ENCODE measurements at places on chromosomes 16 and 17.

GRCh38 chr17:71527311-71527710 lies 593.5 kb upstream of the SOX9 start:
- no peak for DNase-seq

DNA sequence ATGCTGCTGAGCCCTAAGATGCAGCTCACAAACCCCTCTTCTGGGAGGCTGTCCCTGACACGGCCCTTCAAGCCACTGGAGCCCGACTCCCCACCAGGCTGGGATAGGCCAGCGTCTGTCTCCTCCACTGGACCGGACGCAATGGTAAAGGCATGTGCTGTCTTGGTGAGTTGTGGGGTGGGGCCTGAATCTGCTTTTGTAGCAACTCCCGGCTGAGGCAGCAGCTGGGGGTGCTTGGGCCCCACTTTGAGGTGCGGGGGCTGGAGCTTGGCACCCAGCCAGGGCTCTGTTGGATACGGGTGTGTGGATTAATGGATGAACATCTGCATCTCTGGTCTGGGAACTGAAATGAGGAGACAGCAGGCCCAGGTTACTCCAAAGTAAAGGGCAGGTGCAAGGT lies 3.5 kb upstream of the NLRC3 start:
- DNase-seq: no peak

- DNase-seq: no peak
Observed at GRCh38 chr16:12017558-12017957, 41.0 kb downstream of the SNX29 start.

GRCh38 chr17:78176548-78177025 lies 8.2 kb downstream of the SYNGR2 start:
- peak; percentile 86 for DNase-seq

- DNase-seq: no peak
Observed at GRCh38 chr17:47649972-47650524, 329 bp downstream of the KPNB1 start.

GRCh38 chr17:57341611-57342540 lies 85.6 kb downstream of the MSI2 start:
- DNase-seq: no peak

DNA sequence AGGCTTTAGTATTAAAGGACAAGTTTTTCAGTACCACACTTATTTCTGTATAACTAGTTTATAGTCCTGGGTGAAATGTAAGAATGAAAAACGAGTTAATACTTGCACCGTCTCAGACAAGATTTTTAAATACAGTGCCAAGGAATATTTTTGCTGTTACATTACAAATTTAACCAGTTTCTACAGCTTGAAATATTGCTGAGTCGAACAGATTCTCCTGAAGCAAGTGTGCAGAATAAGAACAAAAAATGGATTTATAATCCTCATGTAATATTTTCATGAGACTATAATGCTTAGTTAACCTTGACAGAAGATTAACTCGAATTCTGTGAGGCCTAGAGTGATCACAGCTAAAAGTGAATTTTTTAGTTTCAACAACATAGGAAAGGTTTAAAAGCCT lies 3.1 kb downstream of the NETO2 start:
- DNase-seq: no peak

GRCh38 chr17:16931318-16932060 lies 40.4 kb downstream of the TNFRSF13B start:
- no peak for DNase-seq

- no peak for DNase-seq
Observed at GRCh38 chr17:56269556-56270389, 116.5 kb downstream of the ANKFN1 start.

DNA sequence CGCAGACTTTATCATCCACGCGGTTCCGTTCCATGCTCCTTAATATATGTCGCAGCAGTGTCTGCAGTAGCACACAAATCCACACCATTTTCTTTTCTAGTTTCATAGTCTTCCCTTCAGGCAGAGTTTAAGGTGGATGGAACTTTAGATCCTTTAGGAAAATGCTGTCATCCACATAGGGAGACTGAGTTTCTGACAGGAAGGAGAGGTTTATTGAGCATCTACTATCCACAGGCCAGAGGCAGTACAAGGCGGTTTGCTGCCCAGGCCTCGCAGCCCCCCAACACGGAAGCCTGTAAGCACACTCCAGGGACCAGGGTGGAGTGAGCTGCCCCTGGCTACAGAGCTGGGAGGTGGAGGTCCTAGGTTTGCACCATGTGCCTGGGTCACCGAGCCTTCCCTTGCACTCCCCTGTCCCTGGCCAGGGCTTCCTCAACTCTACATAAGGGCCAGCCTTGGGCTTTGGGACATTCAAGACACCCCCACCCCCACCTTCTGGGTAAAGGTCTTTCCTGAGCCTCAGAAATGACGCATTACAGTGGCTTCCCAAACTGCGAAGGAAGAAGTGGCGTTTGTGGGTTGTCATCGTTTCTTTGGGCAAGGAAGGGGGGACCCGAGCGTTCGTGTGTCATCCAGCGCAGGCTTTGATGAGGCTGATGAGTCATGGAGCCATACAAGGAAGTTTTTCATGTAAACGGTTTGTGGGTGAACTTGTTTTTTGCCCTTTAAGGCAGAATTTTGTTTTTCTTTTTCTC lies 146.5 kb upstream of the PLCG2 start:
- peak; percentile 77 for DNase-seq

DNA sequence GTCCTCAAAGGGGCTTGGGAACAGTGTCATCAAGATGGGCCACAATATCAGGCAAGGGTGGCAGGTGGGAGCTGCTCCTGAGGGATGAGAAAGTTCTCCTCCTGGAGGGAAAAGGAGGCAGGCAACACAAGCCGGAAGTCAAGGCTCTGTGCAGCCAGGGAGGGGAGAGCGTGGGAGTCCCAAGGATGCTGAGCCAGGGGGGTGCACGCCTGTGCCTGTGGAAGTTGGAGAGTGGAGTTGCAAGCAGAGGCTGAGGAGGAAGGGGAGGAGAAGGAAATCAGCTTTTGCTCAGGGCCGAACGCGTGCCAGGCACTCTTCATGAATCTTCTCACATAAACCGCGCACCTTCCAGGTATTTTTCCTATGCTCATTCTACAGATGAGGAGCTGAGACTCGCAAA lies 7.4 kb upstream of the SLC13A2 start:
- DNase-seq: no peak

- DNase-seq: no peak
Observed at GRCh38 chr16:30399435-30400186, 4.4 kb downstream of the ZNF48 start.

DNA sequence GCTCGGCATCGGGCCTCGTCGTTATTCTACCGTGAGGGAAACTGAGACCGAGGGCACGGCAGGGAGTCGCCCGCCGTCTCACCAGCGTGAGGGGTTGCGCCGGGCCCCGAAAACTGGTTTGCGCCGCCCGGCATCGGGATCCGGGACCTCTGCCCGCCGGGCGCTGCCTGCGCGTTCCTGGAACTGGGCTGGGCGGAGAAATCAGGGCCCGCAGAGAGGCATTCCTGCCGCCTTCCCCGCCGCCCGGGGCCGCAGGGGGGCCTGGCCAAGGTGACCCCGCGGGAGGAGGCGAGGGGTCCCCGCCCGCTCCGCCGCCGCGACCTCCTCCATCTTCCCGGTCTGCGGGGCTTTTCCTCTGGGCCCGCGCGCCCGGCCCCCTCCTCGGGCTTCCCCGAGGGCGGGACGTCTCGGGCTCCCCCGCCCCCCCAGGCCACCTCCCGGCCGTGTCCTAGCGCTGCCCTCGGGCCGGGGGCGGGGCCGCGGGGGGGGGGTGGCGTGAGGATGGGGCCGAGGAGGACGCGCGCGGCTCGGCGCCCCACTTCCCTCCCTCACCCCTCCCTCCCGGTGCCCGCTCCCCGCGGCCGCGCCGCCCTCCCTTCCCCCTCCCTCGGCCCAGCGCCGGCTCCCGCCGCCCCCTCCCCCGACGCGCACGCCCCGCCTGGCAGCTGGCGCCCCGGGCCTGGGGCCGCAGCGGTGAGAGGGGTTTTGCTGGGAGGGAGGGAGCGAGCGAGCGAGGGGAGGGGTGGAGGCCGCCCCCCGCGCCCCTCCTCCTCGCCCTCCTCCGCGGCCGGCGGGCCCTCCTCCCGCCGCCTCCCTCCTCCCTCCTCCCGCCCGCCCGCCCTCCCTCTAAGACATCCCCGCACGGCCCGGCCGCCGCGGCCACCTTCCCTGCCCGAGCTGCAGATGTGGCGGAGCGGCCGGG lies at the start of gene GLIS2:
GLIS2 (plus strand) TSS at position 882 of the 922 bp plus-strand sequence. CDS start 16,214 bp downstream, outside the sequence.
- peak; percentile 48 for DNase-seq

GRCh38 chr17:81365601-81366585 lies 29.4 kb upstream of the BAHCC1 start:
- DNase-seq: no peak

DNA sequence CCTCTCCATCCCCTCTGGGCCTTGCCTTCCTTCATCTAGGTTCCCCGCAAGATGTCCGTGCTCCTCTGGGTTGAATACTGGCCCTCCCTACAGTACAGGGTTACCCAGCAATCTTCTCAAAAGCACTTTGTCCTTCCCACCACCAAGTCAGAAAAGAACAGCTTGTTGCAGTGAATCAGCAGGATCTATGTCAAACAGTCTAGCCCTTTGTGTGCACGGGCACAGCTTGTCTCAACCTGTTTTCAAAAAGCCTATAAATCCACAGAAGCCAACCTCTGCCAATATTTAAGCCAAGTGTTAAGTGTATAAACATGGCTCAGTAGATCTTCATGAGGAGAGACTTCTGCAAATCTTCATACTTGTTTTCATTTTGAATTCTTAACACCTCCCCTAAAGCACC lies 25.2 kb downstream of the C17orf67 start:
- DNase-seq: no peak

GRCh38 chr16:515939-516226 lies 11.6 kb upstream of the CAPN15 start:
- DNase-seq: no peak

DNA sequence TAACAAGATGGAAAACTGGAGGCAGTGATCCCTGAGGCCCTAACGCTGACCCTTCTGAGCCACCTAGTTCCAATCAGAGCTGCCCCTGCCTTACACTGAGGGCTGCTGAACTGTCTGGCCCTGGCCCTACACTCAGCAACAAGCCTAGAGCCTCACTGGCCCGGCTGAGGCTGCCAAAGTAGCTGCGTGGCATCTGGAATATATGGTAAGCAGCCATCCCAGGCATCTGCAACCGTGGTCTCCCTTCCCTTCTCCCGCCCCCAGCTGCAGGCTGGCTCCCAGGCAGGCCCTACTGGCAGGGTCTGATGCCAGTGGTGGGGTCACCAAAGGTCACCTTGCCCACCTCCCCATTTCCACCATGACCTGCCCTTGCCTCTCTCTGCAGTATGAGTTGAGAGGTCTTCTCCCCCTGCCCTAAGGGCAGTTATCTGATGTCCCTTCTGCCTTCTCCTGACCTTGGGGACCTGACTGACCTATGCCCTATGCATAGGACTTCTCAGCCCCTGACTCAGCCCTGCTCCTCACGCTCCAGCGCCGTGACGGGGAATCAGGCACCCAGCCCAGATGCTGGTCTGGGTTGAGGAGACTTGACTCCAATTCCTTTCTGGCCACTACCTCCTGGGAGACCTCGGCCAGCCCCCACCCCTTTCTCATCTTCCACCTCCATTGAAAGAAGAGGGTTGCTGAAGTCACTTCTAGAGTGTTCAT lies 45.3 kb downstream of the CPNE2 start:
- DNase-seq: no peak

- no peak for DNase-seq
Observed at GRCh38 chr16:86594721-86595120, 16.4 kb downstream of the FOXL1 start.

DNA sequence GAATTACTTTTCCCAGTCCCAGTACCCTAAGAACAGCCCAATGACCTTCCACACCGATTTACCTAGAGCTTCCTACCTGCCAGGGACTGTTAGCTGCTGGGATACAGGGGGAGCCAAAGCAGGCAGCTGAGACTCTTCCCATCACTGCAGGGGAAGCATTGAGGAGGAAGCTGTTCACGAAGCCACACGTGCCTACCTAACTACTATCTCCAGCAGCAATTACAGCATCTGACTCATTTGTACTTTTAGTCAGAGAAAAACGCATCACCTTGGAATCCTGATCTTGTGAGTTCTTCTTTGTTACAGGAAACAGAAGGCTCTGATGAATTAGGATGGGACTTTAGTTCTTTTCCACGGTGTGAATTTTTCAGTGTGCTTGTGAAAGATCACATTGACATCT lies 113.7 kb upstream of the DHX40 start:
- DNase-seq: no peak

GRCh38 chr17:69069226-69069750 lies 8.6 kb upstream of the ABCA9 start:
- no peak for DNase-seq

GRCh38 chr17:30170415-30170987 lies 53.9 kb downstream of the NSRP1 start:
- DNase-seq: no peak

DNA sequence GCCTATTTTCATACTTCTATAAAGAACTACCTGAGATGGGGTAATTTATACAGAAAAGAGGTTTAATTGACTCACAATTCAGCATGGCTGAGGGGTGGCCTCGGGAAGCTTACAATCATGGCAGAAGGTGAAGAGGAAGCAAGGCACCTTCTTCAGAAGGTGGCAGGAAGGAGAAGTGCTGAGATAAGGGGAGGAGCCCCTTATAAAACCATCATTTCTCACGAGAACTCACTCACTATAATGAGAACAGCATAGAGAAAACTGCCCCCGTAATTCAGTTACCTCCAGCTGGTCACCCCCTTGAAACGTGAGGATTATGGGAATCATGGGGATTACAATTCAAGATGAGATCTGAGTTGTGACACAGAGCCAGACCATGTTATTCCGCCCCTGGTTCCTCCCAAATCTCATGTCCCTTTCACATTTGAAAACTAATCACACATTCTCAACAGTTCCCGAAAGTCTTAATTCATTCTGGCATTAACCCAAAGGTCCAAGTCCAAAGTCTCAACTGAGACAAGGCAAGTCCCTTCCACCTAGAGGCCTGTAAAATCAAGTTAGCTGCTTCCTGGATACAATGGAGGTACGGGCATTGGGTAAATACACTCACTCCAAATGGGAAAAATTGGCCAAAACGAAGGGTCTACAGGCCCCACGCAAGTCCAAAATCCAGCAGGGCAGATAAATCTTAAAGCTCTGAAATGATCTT lies 237.7 kb downstream of the CDH13 start:
- no peak for DNase-seq

- no peak for DNase-seq
Observed at GRCh38 chr16:9437115-9437514, 345.7 kb downstream of the HAPSTR1 start.

- no peak for DNase-seq
Observed at GRCh38 chr17:19948116-19948943, 29.3 kb downstream of the AKAP10 start.

DNA sequence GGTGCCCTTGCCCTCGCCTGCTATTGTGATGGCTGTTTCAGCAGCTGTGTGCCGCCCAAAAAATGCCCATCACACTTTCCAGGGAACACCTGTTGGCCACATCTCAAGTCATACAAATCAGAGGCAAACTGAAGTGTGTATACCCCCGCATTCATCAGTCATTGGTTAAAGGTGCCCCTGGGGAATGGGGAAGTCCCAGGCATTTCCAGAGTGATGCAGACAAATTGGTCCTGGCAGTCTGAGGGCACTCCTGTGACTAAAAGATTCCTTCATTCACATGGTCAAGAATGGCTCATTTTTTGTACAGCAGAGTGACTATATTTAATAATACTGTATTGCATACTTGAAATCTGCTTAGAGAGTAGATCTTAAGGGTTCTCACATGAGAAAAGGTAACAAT lies 102.9 kb upstream of the TMEM97 start:
- DNase-seq: no peak

- no peak for DNase-seq
Observed at GRCh38 chr16:88911136-88911945, 44.9 kb upstream of the PABPN1L start.
